Kidney (tissue), 22 donors: ENCODE measurements at places on chromosomes 13 and 19. TPM values are rescaled to one million over a fixed set of nuclear protein-coding genes. Genes with fewer than 3 reads are reported as not detected.

The FGF9 gene
- total RNA-seq, result 8.6 TPM

The CCDC8 gene
- total RNA-seq, result 18.9 TPM

- H3K4me1 ChIP-seq, result no peaks in the 10 kb centered on the region
- H3K4me3 ChIP-seq, result no peak overlapping the region
- no peaks in the 10 kb centered on the region for H3K27me3 ChIP-seq
Measured at GRCh38 chr13:63198071-63198470, 1782.4 kb upstream of the PCDH20 start.

- H3K36me3 ChIP-seq, result no peaks in the 10 kb centered on the region
- no peak for DNase-seq
- H3K4me1 ChIP-seq, result no peaks in the 10 kb centered on the region
Measured at GRCh38 chr19:28694812-28695211, 518.1 kb downstream of the UQCRFS1 start.

DNA sequence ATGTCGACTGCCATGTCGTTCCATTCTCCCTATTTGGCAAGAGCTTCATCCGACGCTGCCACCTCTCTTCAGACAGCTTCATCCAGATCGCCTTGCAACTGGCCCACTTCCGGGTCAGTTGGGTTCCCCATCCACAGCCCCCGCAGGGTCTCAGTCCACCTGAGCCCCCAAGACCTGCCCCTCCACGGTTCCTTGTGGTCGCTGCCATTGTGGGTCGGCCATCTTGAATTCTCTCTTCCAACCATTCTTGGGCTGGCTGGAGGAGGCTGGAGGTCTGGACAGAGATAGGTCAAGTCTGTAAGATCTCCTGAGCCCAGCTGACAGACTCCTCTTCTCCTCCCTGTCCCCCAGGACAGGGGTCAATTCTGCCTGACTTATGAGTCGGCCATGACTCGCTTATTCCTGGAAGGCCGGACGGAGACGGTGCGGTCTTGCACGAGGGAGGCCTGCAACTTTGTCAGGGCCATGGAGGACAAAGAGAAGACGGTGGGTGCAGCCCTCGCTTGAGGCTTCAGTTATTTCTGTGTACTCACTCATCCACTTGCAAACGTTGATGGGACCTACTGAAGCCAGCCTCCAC is 19.5 kb downstream of the CPT1C start:
- no peaks in the 10 kb centered on the region for H3K27me3 ChIP-seq
- H3K36me3 ChIP-seq, result no peaks in the 10 kb centered on the region

- no peak overlapping the region for H3K4me3 ChIP-seq
- H3K36me3 ChIP-seq, result no peaks in the 10 kb centered on the region
- H3K27ac ChIP-seq, result no peak overlapping the region
- no peak for DNase-seq
Measured at GRCh38 chr13:111482126-111482525, 161.7 kb downstream of the TEX29 start.

GRCh38 chr19:10109528-10109927 is 2.0 kb upstream of the P2RY11 start:
- H3K27me3 ChIP-seq, result no peaks in the 10 kb centered on the region
- no peak overlapping the region for H3K4me3 ChIP-seq
- H3K27ac ChIP-seq, result no peak overlapping the region
- peaks cover 8% of the 10 kb centered on the region for H3K4me1 ChIP-seq

- DNase-seq, result no peak
- no peaks in the 10 kb centered on the region for H3K36me3 ChIP-seq
- H3K27me3 ChIP-seq, result no peaks in the 10 kb centered on the region
Measured at GRCh38 chr19:4189641-4190040, 7.2 kb downstream of the ANKRD24 start.

- no peak for DNase-seq
- no peaks in the 10 kb centered on the region for H3K27me3 ChIP-seq
- peaks cover 17% of the 10 kb centered on the region for H3K36me3 ChIP-seq
Measured at GRCh38 chr19:42270346-42271044, 1.4 kb downstream of the CIC start.

DNA sequence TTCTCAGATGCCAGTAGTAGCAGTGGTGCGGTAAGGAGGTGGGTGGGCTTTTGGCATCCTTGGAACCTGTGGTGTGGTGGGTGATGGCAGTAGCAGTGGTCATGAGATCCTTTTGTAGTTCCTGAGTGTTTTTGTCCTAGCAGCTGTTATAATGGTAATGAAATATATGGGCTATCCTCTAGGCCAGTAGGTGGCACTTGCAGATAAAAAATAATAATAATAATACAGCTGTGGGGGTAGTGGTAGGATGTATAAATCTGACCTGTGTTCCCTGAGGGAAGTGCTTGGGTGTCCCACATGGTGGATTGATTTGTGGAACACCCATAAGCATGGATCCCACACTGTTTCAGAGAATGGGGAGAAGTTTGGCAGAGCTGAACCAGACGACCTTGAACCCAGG is 334.0 kb downstream of the SLITRK5 start:
- H3K27me3 ChIP-seq, result no peaks in the 10 kb centered on the region
- no peak overlapping the region for H3K27ac ChIP-seq
- DNase-seq, result no peak
- H3K4me1 ChIP-seq, result no peaks in the 10 kb centered on the region
- H3K4me3 ChIP-seq, result no peak overlapping the region
- no peaks in the 10 kb centered on the region for H3K36me3 ChIP-seq

DNA sequence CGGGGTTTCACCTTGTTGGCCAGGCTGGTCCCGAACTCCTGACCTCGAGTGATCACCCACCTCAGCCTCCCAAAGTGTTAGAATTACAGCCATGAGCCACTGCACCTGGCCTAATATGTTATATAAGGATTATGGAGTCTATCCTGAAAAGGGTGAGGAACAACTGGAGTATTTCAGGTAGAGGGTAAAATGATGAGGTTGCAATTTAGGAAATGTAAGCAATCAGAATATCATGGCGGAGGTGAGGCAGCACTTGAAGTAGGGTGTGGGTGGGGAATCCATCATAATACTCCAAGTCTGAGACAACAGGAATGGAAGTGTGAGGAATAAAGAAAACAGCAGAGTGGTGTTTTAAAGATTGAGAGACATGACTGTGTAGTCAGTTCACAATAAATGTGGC is 582.2 kb downstream of the FGF9 start:
- no peak for DNase-seq
- H3K27me3 ChIP-seq, result no peaks in the 10 kb centered on the region
- H3K4me3 ChIP-seq, result no peak overlapping the region
- no peak overlapping the region for H3K27ac ChIP-seq
- H3K36me3 ChIP-seq, result no peaks in the 10 kb centered on the region
